ENCODE measurements at places on chromosomes 4 and X.
A peak's percentile ranks its signal among the peaks of the same experiment; 100 is the strongest.

- DNase-seq, result no peak
Observed at GRCh38 chrX:45324941-45325340, 124.3 kb upstream of the DIPK2B start.

GRCh38 chr4:99054428-99054994 lies 34.1 kb downstream of the ADH5 start:
- no peak for DNase-seq

DNA sequence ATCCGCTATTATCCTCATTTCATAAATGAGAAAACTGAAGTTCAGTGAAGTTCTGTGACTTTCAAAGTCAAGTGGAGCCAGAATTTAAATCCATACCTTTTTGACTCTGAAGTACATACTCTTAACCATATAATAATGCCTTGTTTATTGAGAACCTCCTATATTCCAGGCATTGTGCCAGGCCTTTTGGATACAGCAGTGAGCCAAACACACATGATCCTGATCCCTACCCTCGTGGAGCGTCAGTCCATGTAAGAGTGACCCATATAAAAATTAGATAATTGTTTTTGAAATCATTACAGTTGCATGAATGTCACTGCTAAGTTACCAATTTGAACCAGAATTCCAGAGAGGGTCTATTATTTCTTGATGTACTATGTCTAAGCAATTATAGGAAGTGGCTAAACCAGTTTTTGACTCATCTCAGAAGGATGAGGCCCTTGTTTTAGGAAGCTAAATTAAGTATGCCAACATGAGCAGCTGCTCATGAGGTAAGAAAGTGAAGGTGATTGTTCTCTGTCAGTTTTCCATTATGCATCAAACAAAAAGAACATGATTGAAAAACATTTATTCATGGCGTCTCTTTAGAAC lies 289.5 kb downstream of the GLUD2 start:
- no peak for DNase-seq

GRCh38 chr4:127586922-127587571 lies 45.7 kb upstream of the INTU start:
- peak; percentile 56 for DNase-seq

GRCh38 chr4:74338792-74339333 lies 26.1 kb upstream of the EREG start:
- no peak for DNase-seq

DNA sequence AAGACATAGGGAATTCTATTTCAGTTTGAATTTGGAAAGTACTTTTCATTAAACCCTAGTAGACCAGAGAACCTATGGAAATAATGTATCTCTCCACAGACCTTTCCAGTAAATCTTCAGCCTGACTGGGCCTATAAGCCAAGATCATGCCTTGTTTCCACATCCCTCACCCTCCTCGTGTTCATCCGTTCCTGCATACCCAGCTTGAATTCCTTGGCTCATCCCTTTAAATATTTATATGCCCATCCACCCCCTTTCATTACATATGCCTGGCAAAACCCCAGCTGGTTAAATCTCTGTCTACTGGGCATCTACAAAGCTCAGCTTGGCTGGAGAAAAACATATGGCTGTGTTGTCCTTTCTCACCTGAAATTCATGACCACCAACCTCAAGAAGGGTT lies 32.4 kb downstream of the SLC2A9 start:
- DNase-seq, result no peak

GRCh38 chrX:2538031-2538757 lies 37.4 kb upstream of the DHRSX start:
- DNase-seq, result no peak

DNA sequence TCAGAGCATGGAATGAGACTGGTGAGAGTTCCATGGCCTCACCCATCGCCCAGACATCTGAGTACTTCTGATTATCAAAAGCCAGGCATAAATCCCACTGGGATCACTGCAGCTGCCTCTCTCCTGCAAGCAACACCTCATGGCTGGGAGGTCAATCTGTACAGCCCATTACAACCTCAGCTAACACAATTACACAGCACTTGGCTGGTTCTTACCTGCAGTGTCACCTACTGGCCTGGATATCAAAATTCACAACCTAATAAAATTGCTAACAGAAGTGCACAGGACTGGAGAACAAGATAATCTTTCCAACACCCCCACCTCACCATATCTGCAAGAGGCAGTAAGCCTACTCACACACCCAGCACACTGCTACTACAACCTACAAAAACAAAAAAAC lies 341.7 kb upstream of the NDST3 start:
- DNase-seq, result no peak

- peak; percentile 25 for DNase-seq
Observed at GRCh38 chr4:7770224-7771050, 169.2 kb downstream of the AFAP1 start.

DNA sequence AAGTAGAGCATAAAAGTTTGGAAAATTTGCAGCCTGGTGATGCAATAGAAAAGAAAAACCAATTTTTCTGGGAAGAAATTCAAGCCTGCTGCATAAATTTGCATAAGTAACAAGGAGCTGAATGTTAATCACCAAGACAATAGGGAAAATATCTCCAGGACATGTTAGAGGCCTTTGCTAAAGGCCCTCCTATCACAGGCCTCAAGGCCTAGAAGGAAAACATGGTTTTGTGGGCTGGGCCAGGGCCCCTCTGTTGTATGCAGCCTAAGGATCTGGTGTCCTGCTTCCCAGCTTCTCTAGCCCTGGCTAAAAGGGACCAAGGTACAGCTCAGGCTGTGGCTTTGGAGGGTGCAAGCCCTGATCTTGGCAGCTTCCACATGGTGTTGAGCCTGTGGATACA lies 6.2 kb upstream of the RTL3 start:
- DNase-seq, result no peak

GRCh38 chrX:133402042-133402453 lies 13.2 kb downstream of the GPC4 start:
- no peak for DNase-seq

- DNase-seq, result no peak
Observed at GRCh38 chr4:109811707-109812106, 3.9 kb upstream of the GAR1 start.

DNA sequence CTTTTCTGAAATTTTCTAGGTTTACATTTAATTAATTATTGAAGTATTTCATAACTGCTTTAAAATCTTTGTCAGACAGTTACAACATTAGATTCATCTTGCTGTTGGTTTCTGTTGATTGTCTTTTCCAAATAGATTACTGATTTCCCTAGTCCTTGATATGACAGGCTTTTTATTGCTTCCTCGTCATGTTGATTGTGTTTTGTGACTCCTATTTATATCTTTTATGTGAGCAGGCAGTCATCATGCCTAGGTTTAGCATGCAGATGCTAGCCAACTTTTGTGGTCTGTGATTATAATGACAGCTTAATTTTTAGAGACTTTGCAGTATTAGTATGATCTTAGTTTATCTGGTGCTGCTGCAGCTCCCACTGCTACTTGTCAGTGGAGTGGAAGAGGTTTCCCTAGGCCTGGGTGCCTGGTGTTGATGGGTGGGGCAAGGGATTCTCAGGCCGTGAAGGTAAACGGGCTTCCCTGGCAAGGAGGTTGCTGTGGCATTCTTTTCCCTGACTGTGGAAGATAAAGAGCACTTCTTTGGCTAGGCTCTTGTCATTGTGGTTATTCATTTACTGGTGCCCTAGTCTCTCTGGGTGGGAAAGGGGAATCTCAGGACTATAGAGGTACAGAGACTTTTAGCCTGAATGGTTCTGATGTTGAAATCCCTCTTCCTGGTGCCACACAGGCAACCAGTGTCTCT lies 65.7 kb downstream of the SERPINA7 start:
- DNase-seq, result no peak

DNA sequence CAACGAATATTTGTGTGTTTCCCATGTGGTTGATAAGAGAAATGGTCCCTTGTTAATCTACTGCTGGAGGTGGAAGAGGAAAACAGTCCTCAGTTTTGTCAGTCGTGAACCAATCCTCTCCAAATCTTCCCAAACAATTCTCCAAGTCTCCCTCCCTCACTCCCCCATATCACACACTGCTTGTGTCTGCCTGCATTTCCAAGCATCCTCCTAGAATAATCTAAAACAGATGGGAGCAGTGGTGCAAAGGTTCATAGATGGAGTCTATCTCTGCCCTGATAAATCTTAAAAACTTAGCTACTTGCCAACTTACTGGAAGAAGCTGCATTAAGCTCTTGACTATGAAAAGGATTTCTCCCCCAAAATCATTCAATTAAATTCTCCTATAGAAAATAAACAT lies 43.7 kb upstream of the SH3KBP1 start:
- no peak for DNase-seq

DNA sequence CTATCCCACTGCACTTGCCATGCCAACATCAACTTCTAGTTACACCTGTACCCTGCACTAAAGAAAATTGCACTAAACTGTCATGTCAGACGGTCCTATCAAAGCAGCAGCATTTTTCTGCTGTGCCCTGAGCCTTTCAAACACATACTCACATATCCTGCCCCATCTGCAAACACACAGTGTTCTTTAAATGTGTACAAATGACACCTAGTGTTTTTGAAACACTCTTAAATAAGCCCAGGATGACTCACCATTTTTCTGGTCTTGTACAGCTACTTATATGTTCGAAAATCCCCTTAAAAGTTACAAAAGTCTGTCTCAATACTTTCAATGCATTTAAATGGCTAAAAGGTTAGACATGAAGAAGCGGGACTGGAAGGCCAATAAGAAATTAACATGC lies 346.7 kb upstream of the PPARGC1A start:
- DNase-seq, result no peak

DNA sequence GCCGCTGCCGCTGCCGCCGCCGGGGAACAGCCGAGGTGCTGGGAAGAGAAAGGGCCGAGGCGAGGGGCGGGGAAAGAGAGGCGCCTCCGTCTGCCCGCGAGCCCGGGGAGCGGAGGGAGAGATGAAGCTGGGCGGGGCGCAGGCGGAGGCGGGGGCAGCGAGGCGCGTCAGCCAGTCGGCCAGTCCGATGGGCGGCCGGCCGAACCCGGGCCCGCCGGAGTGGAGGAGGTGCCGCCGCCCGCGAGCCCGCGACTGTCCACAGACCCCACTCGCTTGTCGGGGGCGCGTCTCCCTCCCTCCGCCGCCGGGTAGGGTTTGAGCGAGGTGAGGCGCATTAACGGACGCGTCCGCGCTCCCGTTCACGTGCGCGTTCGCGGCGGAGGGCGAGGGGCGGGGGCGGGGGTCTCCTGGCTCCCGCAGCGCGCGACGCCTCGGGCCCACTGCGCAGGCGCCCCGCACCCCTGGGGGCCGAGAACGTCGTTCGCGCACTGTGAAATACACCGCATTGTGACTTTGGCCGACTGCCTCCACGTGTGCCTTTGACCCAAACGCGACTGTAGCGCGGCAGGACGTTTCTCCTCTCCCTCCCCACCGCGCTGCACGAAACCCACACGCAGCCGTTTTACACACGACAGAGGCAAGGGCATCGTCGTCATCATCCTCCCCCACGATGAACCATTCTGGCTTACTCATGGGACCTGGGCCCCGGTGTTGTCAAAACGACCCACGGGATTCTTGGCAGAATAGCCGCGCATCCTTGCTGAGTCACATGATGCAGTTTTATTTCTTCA lies at the start of gene NUDT11:
Gene NUDT11, minus strand, starts transcription at position 92 of the 791 bp plus-strand sequence. CDS start 148 bp downstream, outside the sequence.
- DNase-seq, result peak; percentile 25

DNA sequence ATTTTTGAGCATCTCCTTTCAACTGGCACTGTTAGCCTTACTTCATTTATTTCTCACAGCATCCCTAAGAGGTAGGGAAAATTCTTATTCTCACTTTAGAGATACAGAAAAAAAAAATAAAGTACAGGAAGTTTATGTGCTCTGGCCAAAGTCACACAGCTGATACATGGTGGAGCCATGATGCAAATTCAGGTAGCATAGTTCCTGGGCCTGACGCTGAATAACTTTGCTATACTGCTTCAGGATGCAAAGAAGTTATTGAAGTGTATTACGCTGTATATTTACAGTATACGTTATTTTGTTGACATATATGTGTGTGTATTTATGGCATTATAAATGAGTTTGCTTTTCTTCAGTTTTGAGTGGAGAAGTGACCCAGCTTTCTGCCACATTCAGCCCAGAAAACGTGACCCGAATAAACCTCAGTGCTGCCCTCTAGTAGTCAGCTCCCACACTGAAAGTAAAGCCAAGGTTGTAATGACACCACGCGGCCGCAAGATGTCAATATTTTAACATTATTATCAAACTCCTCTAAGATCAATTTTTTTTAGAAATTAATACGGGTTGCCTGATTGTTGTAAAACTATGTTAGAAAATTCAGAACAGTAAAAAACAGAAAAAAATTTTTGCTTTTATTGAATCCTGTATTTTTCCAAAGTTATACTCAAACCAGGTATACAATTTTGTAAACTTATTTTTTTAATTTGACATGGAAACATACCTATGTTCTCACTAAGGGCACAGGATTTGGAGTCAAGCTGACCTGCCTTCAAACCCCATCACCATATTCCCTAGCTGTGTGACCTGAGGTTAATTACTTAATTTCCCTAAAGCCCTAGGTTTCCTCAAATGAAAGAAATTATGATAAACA lies 3.8 kb upstream of the GUCY2F start:
- DNase-seq, result peak; percentile 79

DNA sequence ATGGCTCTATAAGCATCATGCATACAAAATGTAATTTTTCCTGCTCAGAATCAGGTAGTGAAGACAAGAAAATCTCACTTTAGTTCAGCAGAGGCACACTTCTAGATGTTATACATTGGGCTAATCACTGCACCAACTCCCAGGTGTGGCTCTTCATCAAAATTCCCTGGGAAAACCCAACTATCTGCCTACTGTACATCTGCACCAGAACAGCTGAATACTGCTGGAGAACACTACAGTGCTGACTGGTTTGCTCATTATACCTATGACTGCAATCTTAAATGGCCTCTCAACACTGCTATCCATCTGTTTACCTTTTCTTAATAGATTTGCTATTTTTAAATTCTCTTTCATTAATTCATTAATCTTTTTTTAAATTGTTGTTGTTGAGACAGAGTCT lies 92.0 kb downstream of the UGT8 start:
- no peak for DNase-seq

DNA sequence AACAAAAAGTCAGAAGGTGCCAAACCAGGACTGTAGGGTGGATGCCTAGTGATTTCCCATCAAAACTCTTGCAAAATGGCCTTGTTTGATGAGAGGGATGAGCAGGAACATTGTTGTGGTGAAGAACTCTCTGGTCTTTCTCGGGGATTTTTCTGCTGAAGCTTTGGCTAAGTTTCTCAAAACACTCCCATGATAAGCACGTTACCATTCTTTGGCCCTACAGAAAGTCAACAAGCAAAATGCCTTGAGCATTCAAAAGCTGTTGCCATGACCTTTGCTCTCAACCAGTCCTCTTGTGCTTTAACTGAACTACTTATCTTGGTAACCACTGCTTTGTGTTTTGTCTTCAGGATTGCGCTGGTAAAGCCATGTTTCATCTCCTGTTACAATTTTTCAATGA lies 3.0 kb upstream of the SEC31A start:
- no peak for DNase-seq

GRCh38 chr4:48368389-48368788 lies 27.1 kb downstream of the SLAIN2 start:
- no peak for DNase-seq

GRCh38 chr4:31026256-31026655 lies 306.1 kb downstream of the PCDH7 start:
- DNase-seq, result no peak

Measured in hematopoietic multipotent progenitor cell treated with erythropoietin and hydrocortisone succinate and interleukin-3 and kit ligand, for 8 days (in vitro differentiated cells).